ENCODE measurements at places on chromosomes 5 and 9. TPM values are rescaled to one million over a fixed set of nuclear protein-coding genes. Genes with fewer than 3 reads are reported as not detected.

The CTSV gene
- polyA plus RNA-seq, result 26.3 TPM

The PCDHGA9 gene
- polyA plus RNA-seq, result 6.4 TPM

The C1QTNF2 gene
- 0.90 TPM for polyA plus RNA-seq

The IFNB1 gene
- not detected for polyA plus RNA-seq

The SLC25A48 gene
- 3.4 TPM for polyA plus RNA-seq

The CDH9 gene
- 7.6 TPM for polyA plus RNA-seq

The F2RL2 gene
- 0.69 TPM for polyA plus RNA-seq

Measured in left renal cortex interstitium (tissue), 4 donors.